ENCODE measurements at places on chromosomes 6 and 20.

DNA sequence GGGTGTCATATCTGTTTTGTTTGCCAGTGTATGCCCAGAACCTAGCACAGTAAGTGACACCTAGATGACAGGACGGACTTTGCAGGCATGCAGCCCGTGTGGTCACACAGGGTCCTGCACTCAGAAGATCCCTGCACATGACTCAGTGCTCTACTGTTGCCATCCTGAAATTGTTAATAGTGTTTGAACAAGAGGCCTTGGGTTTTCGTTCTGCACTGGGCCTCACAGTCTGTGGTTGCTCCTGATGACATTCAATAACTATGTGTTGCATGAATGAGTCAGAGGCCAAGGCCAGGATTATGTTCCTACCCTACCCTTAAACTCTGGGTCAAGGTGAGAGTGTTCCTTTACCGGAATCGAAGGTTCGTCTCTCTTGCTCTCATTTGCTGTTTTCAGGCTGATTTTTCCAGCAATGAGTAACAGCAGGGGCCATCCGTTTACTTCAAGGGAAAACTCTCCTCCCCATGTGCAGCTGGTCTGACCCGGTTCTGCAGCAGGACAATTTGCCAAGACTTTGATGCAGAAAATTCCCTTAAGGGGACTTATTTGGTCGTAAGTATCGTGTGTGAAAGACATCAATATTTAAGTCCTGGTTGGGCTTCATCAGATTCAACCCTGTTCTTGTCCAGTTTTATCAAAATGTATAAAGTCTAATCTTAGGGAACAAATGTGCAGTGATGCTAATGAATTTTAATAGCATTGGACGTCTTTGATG is 13.0 kb upstream of the PFDN4 start:
- no peak for DNase-seq

DNA sequence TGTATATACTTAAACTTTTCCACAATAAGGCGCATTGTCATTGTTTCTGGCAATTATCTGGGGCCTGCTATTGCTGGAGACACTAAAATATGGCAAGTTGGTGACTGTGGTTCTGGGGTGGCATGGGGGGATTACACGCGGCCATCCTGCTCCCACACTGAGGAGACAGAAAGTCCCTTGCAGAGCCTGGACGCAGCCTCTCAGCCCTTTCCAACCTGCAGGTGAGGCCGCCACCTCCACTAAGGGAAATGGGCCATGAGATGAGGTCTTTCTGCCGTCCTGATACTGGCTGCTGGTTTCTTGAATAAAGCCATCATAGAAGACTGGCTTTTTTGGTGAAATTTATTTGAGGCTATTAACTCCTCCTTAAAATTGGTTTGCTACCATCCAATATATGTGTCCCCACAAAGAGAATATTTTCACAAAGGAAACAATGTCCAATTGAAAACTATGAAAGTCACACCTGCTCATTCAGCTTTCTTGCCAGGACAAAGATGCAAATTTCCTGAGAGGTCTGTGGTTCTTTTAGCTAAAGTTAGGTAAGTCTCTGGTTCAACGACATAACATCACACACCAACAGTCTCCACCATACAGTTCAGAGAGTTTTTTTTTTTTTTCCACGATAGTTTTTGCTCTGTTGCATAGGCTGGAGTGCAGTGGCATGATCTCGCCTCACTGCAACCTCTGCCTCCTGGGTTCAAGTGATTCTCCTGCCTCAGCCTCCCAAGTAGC is 13.0 kb downstream of the TXNDC5 start:
- DNase-seq = no peak

GRCh38 chr6:129183187-129183591 is 300.3 kb downstream of the LAMA2 start:
- no peak for DNase-seq

DNA sequence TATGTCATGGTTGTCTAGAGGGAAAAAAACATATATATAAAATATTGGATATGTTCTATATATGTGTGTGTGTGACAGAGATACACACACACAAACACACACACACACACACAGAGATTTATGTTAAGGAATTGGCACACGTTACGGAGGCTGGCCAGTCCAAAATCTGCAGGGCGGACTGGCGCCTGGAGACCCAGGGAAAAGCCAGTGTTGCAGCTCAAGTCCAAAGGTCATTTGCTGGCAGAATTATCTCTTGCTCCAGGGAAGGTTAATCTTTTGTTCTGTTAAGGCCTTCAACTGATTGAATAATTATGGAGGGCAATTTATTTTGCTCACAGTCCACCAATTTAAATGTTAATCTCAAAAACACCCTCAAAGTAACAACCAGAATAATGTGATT is 37.5 kb upstream of the PDE7B start:
- no peak for DNase-seq

DNA sequence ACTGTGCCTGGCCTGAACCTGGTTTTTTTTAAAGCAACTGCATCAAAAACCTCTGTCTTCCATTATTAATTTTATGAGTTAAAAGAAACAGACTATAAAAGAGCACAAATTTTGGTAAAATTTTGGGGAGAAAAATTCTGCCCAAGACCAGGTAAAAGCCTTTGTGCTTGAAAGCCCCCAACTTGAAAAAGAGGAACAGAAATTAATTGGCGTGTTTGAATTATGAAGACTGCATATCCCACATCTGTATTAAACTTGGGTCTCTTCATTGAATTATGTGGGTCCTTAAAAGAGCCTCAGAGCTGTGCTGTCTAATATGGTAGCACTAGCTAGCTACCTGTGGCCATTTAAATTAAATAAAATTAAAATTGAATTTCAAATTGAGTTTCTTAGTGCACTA is 41.2 kb downstream of the COL11A2 start:
- no peak for DNase-seq

DNA sequence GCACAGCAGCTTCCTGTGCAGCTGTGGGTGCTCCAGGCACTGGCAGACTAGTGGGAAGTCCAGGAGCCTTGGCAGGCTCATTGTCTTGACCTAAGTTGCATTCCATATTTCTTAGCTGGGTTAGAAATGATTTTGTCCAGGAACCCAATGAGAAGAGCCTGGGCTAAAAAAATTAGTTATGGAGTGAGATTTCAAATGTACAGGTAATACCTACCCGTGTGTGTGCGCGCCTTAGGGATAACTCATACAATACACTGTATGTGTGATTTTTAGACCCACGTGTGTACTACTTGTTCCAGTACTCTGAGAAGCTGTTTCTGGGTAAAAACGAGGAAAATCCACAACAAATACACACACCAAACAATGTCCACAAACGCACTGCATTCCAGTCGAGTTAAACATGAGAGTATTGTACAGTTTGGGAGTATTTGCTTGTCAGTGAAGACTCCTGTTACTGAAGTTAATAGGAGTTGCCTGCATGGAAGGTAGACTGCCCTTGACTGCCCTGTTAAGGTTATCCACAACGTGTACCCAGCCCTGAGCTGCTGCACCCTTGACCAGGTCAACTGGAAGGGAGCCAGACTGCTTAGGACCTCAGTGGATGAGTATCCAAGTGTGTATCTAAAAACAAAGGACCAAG is 1.4 kb downstream of the PAQR8 start:
- DNase-seq = no peak

GRCh38 chr6:56329271-56330050 is 82.1 kb upstream of the COL21A1 start:
- DNase-seq = no peak

GRCh38 chr6:101830501-101831031 is 437.1 kb downstream of the GRIK2 start:
- DNase-seq = no peak

GRCh38 chr20:605237-605636 is 4.9 kb downstream of the TCF15 start:
- no peak for DNase-seq
